Bronchial epithelial cell (primary cell): ENCODE measurements at places on chromosomes 5 and 9.

DNA sequence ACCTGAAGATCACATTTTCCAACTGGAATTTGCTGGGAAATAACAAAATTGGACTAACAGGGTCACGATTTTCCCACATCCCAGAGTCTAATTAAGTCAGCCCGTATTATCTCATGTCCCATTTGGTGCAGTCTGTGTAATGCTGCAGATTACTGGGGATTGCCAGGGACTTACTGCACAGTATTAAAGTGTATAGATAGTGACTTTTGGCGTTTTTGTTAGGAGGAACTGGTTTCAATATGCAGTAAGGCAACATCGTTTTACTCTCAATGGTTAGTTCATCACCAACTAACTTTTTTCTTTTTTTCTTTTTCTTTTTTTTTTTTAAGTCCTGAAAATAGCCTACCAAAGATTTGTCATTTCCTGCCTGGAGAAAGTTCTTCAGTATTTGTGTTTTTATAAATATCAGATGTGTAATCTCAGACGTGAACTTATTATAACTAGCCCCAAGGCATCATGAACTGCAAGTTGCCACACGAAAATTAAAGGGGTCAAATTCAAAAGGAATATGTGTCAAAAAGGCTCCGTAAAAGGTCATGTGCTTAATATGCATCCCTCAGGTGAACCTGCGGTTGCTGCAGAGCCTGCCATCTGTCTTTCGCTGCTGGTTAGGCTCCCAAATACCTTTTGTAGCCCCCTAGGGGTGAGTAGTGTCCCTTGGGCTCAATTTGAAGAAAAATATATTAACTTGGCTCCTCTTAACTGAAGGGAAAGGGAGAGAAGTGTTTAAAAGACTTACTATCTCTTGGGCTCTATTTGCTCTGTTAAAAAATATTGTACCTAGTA is 176.7 kb upstream of the ADAMTSL1 start:
- DNase-seq = peak; percentile 71

- DNase-seq = peak; percentile 17
These were observed 111.4 kb downstream of the FANCC start for GRCh38 chr9:95206143-95206542.

DNA sequence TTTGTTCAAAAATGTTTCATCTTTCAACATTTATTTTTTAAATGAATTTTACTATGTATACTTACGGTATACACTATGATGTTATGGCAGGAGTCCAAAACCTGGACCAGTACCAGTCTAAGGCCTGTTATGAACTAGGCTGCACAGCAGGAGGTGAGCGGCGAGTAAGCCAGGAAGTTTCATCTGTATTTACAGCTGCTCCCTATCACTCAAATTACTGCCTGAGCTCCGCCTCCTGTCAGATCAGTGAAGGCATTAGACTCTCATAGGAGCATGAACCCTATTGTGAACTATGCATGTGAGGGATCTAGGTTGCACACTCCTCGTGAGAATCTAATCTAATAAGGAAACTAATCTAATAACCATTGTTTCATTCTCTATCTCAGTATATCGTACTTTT is 715.5 kb upstream of the PTPRD start:
- DNase-seq = no peak

DNA sequence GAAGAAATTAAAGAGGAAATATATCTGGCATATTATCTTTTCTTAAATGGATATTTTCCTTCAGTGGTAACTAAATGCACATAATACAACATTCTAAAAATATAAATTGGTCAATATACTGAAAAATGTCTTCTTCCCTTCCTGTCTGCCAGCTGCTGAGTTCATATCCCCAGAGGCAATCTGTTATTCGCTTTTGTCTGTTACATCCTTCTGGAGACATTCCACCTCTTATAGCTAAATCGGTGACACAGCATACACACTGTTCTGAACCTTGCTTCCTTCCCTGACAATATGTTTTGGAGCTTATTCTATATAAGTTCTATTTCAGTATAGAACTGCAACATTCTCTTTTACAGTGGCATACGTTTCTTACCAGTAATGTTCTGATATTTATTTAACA is 147.8 kb downstream of the TENT4A start:
- no peak for DNase-seq

- DNase-seq = no peak
These were observed 135.4 kb downstream of the GABRB2 start for GRCh38 chr5:161411156-161411555.

GRCh38 chr9:97831843-97832636 is 21.0 kb upstream of the FOXE1 start:
- DNase-seq = peak; percentile 18

DNA sequence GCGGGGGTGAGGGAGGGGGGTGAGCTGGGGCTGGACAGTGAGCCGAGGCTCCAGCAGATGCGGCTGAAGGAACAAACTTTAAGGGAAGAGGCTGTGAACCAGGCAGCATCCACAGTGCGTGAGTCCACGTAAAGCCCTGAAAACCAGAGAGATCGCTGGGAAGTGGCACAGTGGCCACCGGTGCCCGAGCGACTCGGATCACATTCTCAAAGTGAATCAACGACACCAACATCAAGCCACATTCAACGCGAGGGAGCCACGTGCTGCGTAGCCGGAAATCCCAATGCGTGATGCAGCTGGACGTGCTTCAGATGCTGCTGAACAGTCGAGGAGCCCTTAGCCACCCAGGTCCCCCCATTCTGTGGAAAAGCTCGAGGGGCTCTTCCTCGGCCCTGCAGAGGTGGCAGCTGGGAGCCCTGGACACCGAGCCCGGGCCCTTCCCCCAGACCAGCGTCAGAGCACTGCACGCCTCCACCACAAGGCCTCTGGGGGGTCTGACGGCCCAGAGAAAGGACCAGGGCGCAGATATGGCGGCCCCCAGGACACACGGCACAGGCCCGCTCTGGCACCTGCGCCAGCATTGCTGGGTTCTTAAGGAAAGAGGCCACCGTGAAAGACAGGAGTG is 53.7 kb upstream of the EXOC3 start:
- DNase-seq = no peak

GRCh38 chr5:151694035-151694485 is 7.3 kb upstream of the SPARC start:
- no peak for DNase-seq

- no peak for DNase-seq
These were observed 83.3 kb downstream of the SUSD1 start for GRCh38 chr9:112091810-112092209.
